ENCODE measurements at places on chromosomes 16 and 17. TPM values are rescaled to one million over a fixed set of nuclear protein-coding genes. Genes with fewer than 3 reads are reported as not detected.

DNA sequence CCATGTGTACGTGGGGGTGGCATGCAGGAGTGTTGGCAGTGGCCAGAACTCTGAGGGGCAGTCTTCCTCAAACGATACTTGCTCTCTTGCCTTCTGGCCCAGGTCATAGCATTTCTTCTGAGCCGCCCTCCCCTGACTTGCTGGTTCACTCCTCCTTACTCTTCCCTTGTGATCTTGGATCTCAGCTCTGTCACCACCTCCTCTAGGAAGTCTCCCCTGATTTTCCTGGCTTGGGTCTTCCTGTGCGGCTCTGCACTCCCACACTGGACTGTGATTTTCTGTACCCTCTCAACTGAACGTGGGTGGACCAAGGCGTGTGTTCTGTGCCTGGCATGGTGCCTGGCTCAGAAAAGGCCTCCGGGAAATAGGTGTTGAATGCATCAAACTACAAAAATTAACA, 2.9 kb downstream of the EPN3 start:
- no peaks in the 10 kb centered on the region for H3K4me1 ChIP-seq
- no peak overlapping the region for H3K27ac ChIP-seq
- no peak for DNase-seq

NTN1 gene
- total RNA-seq = 0.02 TPM

- H3K4me3 ChIP-seq = no peak overlapping the region
- H3K4me1 ChIP-seq = peaks cover 8% of the 10 kb centered on the region
- no peak overlapping the region for H3K27ac ChIP-seq
- DNase-seq = no peak
Observed at GRCh38 chr16:84807776-84808175, 12.0 kb upstream of the CRISPLD2 start.

RGS11 gene
- not detected for total RNA-seq
